Activated CD8-positive, alpha-beta memory T cell treated with anti-CD3 and anti-CD28 coated beads, Interleukin-2, amount 50 U/mL, for 48 hours (primary cell): ENCODE measurements at places on chromosomes 4 and X.

DNA sequence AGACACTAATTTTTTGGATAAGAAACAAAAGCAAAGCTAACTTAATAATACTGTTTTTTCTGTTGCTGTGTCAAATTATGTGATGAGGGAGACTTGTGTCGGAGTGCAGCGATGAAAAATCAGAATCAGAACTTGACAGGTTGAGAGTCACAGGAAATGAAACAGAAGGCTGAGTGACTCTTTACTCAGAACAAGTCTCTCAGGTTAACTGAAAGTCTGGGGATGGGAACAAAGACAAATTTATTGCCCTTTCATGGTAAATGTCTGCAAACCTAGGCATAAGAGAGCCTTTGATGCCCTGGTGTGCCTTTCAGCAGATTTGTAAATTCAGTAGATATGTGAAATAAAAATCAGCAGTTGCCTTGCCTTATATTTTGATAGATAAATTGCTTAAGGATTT is 96.0 kb downstream of the ADGRL3 start:
- no peak for DNase-seq

- DNase-seq, result no peak
Observed at GRCh38 chr4:109947457-109947856, 34.8 kb downstream of the EGF start.

DNA sequence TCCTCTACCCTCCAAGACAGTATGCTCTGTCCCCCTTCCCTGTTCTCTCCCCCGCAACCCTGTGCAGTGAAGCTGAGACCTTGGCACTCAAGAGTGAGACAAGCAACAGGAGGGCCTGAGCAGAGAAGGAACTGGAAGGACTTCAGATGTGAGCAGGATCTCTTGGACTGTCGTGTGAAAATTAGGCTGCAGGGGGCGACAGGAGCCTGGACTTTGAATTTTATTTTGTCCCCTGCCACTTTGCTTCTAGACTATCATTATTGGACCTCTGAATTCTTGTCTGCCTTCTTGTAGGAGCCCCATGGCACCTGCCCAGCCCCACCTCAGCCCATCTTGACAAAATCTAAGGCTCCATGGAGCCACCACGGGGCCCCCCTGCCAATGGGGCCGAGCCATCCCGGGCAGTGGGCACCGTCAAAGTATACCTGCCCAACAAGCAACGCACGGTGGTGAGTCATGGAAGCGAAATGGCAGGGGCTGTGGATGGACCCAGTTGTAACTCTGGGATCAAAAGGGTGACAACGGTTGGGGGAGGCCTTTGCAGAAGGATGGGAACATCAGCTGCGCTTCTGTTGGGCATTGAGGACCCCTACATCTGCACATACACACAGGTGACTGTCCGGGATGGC is 1.7 kb downstream of the ARAF start:
- no peak for DNase-seq

DNA sequence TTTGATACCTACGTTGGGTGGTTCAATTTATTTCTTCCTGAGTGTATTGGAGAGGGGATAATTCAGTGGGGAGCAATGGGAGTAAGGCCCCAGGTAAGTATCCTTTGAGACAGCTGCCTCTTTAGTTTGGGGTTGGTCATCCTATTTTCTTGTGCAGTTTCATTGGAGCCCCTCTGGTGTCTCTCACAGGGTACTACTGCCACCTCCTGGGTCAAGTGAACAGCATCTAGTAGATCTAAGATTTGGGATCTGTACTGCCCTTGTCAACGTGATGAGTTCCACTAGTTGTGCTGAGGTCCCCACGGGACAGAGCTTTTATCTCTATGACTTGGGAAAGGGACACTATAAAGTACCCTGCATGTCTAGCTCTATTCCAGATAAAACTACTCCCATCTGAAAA is 80.6 kb downstream of the PBDC1 start:
- no peak for DNase-seq

GRCh38 chr4:123939621-123940020 is 543.0 kb downstream of the SPRY1 start:
- DNase-seq, result no peak

DNA sequence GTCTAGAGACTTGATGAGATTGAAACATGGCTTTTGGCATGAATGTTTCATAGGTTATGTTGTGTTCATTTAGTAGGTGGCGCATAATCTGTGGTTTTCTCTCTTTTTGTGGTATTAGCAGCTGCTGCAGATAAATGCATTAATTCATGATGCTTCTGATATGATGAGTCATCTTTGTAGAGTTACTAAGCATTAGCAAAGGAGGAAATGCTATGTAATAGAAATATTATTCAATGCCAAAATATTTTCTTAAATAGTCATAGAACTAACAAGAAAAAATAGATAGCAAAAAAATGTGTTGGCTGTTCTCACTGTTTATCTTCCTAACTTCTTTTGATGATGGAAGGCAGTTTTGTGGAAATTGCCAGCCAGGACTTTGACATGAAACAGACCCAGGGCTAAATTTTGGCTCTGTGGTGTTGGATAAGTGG is 3.6 kb downstream of the ZXDB start:
- DNase-seq, result no peak

GRCh38 chrX:65601530-65602220 is 65.8 kb upstream of the MSN start:
- DNase-seq, result no peak

- DNase-seq, result no peak
Observed at GRCh38 chrX:24987731-24988130, 28.0 kb downstream of the ARX start.

- no peak for DNase-seq
Observed at GRCh38 chr4:37595875-37596680, 90.1 kb downstream of the RELL1 start.

DNA sequence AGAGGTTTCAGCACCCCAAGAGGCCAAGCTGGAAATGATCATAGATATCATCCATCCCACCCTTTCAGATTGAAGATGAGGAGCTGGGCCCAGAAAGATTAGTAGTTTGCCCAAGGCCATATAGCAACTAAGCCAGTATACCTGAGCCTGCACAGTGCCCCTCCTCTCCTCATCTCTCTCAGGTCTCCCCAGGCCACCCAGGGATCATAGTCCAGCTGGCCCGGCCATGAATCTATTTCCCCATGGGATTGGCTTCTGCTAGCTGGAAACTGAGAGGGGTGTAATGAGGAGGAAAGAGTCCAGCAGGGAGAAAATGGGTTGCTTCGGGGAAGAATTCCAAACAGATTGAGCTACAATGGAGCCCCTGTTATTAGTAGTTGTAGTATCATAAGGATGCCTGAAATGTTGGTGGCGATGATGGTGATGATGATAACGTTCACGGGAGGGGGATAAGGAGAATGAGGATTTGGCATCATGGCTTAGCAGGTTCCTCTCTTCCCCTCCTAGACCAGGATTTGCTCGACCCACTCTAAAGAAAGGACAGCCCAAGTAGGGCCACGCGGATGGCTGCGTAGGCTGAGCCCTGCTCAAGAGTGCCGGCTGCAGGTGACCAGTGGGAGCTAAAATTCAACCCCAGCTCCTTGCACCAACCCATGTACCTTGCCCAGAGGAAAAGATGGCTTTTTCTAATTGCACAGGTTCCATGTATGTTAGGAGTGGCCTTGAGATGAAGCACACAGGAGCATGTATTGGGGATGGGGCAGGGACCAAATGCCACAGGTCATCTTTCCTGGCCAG is 117.8 kb upstream of the PJA1 start:
- DNase-seq, result no peak

GRCh38 chrX:866441-866990 is 235.9 kb downstream of the SHOX start:
- DNase-seq, result no peak
